ENCODE measurements at places on chromosomes 1 and 21. TPM values are rescaled to one million over a fixed set of nuclear protein-coding genes. Genes with fewer than 3 reads are reported as not detected.

DNA sequence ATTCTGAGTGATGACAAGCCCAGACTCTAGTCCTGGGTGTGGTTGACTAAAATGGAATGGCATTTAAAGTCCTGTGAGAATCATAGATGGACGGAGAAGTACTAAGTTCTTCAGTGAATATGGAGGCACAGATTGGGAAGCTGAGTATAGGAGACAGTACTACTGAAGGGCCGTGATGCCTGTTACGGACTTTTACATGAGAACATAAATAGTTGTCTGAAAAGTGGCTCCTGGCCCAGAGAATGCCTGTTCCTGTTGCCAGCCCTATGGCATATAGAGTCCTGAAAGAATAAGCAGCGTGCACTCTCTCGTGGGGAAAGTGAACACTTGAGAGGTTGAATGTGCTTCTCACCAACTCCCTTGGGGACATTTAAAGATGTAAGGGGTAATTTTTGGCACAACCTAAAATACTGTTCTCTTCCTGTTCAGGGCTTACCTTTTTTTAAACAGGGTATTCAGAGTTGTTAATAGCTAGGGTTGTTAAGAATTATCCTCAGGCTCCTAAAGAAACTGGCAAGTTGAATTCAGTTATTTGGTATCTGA lies 20.4 kb downstream of the CCT8 start:
- no peak overlapping the region for H3K4me3 ChIP-seq
- H3K27me3 ChIP-seq = no peaks in the 10 kb centered on the region
- peaks cover 100% of the 10 kb centered on the region for H3K36me3 ChIP-seq
- no peaks in the 10 kb centered on the region for H3K4me1 ChIP-seq
- H3K27ac ChIP-seq = no peak overlapping the region

GRCh38 chr21:36694031-36694515 lies 4.8 kb upstream of the SIM2 start:
- peaks cover 38% of the 10 kb centered on the region for H3K4me1 ChIP-seq
- H3K27ac ChIP-seq = no peak overlapping the region
- H3K27me3 ChIP-seq = peaks cover 100% of the 10 kb centered on the region

The CENPL gene
- total RNA-seq = 6.9 TPM

The IVL gene
- 0.24 TPM for total RNA-seq

GRCh38 chr21:36235058-36235582 lies 78.5 kb downstream of the DOP1B start:
- no peak overlapping the region for H3K27ac ChIP-seq
- H3K36me3 ChIP-seq = peaks cover 53% of the 10 kb centered on the region
- no peaks in the 10 kb centered on the region for H3K27me3 ChIP-seq
- peaks cover 16% of the 10 kb centered on the region for H3K4me1 ChIP-seq
- H3K4me3 ChIP-seq = no peak overlapping the region

- H3K4me3 ChIP-seq = peak overlapping the region; percentile 83
- H3K27ac ChIP-seq = peak overlapping the region; percentile 87
- H3K4me1 ChIP-seq = peaks cover 11% of the 10 kb centered on the region
- no peaks in the 10 kb centered on the region for H3K27me3 ChIP-seq
- DNase-seq = peak; percentile 56
Measured at GRCh38 chr21:33587792-33588484, 546 bp downstream of the DONSON start.

DNA sequence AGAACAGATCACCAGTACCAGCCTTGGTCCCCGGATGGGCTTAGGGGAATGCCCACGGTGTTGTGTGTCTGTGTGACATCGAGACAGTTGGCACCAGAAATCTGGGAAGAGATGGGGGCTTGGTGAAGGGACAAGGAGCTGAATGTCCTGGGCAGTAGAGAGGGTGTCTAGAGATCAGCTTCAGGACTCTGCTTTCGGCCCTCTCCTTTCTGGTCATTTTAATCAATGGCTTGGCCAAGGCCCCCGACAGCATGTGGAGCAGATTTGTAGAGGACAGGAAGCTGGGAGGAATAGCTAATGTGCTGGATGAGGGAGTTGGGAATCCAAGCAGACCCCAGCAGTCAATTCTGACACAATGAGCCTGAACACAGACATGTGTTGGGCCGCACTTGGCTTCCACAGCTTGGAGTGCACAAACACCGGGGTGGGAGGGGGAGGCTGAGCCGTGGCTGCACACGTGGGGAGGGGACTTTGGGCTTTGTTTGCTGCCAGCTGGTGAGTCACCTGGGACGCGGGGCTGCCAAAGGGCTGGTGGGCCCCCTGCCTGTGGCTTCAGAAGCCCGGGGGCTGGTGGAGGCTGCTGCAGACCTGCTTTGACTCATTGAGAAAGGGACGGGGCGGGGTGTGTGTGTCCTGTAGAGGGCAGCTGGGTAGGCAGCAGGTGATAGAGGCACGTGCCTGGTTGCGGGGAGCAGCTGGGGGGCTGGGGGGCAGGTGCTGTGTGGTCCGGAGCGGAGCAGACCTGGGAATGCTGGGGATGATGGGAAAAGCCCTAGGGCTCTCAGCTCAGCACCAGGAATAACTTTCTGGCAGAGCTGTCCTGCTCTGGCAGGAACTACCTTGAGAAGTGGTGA lies 20.9 kb downstream of the SLC1A7 start:
- no peak for DNase-seq
- H3K36me3 ChIP-seq = no peaks in the 10 kb centered on the region
- H3K4me3 ChIP-seq = no peak overlapping the region
- no peak overlapping the region for H3K27ac ChIP-seq

The CNKSR1 gene
- total RNA-seq = 25.0 TPM

DNA sequence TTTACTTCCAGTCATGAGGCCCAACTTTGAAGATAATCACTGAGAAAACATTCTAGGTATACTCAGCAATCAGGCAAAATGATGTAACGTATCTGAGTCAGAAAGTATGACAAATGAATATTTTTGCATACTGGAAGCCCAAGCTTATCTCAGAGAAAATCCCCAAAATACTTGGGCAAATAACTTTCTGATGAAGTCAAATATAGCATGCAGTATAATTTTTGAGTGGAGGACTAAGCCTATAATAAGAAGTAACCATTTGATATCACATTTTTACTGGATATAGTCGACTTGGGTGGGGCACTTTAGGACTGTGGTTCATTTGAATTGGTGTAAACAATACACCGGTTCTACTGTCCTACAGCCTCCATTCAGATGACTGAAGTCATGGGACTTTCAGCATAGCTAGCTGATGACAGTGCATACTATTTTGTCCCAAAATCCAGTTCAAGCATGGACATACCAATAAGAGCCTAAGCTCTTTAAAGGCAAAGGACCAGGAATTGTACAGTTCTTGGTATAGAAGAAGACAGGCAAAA lies 2.3 kb upstream of the GADD45A start:
- peaks cover 3% of the 10 kb centered on the region for H3K36me3 ChIP-seq
- no peaks in the 10 kb centered on the region for H3K27me3 ChIP-seq
- H3K27ac ChIP-seq = no peak overlapping the region
- no peak overlapping the region for H3K4me3 ChIP-seq

The AMPD1 gene
- total RNA-seq = 0.21 TPM

DNA sequence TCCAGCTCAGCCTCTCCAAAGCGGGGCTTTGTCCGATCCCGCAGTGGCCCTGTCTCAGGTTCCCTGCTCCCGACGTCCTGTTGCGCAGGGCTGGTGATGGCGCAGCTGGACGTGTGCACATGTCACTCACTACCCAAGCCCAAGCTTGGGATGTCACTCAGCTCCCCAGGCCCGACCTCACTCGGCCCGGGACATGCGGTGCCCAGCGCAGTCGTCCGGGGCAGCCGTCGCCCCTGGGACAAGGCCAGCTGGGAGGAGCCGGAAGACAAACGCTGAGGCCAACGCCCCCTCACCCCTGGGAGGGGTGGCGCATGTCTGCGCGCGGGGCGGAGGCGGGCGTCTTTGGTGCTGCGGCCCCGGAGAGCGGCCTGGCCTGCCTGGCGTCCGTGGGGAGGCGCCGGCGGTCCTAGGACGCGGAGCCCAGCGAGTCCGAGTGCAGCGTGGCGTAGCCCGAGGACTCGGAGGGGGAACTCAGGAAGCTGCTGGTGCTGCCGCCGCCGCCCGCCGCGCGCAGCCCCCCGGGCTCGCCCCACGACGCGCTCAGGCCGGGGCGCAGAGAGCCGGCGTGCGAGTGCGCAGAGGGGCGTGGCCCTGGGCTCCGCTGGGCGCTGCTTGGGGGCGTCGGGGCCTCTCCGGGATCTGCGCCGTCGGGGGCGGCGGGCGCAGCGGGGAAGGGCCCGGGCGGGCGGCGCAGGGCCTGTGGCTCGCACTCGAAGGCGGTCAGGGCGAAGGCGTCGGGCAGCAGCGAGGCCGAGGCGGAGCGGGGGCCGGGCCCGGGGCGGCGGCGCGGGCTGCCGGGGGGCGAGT lies 5.2 kb downstream of the HES3 start:
- H3K27me3 ChIP-seq = peaks cover 67% of the 10 kb centered on the region
- DNase-seq = no peak
- peaks cover 22% of the 10 kb centered on the region for H3K4me1 ChIP-seq
- peaks cover 4% of the 10 kb centered on the region for H3K36me3 ChIP-seq

GRCh38 chr1:200923601-200924000 lies 28.9 kb downstream of the INAVA start:
- H3K27ac ChIP-seq = no peak overlapping the region
- no peaks in the 10 kb centered on the region for H3K4me1 ChIP-seq
- no peak overlapping the region for H3K4me3 ChIP-seq

The AMY1B gene
- total RNA-seq = 5.8 TPM

The VPS72 gene
- total RNA-seq = 45.3 TPM

DNA sequence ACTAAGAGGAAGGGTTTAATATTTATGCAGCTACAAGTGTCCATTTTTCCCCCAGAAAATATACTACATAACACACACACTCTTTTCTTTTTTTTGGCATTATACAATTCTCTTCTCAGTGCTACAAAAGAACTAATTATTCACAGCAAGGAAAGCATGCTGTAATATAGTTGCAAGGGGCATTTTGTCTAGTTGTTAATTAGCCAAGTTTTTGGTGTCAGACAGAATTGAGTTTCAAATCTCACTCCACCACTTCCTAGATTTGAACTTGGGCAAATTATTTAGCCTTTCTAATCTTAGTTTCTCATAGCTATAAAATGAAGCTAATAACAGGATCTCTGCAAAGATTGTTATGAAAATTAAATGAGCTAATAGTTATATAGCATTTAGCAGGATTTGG lies 60.0 kb upstream of the VTCN1 start:
- H3K36me3 ChIP-seq = no peaks in the 10 kb centered on the region
- peaks cover 18% of the 10 kb centered on the region for H3K4me1 ChIP-seq
- H3K27me3 ChIP-seq = no peaks in the 10 kb centered on the region
- H3K4me3 ChIP-seq = no peak overlapping the region

The MIXL1 gene
- 0.38 TPM for total RNA-seq

The ATP6V0B gene
- 205 TPM for total RNA-seq

The OLFML2B gene
- 19.1 TPM for total RNA-seq

The CHRM3 gene
- total RNA-seq = 6.0 TPM

The TTLL10 gene
- total RNA-seq = 6.6 TPM

DNA sequence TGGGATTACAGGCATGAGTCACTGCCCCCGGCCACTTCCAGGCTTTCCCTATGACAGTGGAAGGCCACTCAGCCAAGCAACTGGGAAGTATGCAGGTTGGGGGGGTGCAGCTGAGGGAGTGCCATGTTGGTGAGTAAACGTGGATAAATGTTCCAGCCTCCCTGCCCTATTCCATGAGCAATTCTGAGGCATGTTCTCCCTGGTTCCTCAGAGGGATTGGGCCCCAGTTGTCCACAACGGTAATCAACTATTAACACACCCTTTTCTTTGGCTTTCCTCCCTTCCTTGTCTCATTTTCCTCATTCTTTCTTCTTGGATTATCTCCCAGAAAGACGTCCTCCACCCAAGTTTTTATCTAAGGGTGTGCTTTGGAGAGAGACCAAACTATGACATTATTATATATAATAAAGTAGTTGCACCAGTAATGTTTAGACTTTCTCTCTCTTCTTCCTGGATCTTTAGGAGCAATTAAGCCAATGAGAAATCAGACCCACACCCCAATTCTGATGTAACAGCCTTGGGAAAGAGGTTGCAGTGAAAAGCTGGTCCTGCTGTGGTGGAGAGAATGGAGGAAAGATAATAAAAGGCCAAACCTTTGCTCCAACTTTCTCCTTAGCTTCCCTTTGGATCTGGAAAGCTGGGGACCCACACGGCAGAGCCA lies 6.8 kb upstream of the SLAMF9 start:
- H3K4me1 ChIP-seq = no peaks in the 10 kb centered on the region
- H3K27ac ChIP-seq = no peak overlapping the region
- no peaks in the 10 kb centered on the region for H3K27me3 ChIP-seq
- no peak overlapping the region for H3K4me3 ChIP-seq
- DNase-seq = no peak

GRCh38 chr1:11417162-11417561 lies 61.8 kb upstream of the DISP3 start:
- no peak for DNase-seq
- peaks cover 23% of the 10 kb centered on the region for H3K27me3 ChIP-seq
- no peak overlapping the region for H3K27ac ChIP-seq
- H3K36me3 ChIP-seq = no peaks in the 10 kb centered on the region
- no peak overlapping the region for H3K4me3 ChIP-seq
- no peaks in the 10 kb centered on the region for H3K4me1 ChIP-seq

- H3K27ac ChIP-seq = no peak overlapping the region
- H3K4me3 ChIP-seq = no peak overlapping the region
- H3K36me3 ChIP-seq = no peaks in the 10 kb centered on the region
- DNase-seq = no peak
- no peaks in the 10 kb centered on the region for H3K27me3 ChIP-seq
Measured at GRCh38 chr1:238360474-238360873, 469.8 kb upstream of the ZP4 start.

DNA sequence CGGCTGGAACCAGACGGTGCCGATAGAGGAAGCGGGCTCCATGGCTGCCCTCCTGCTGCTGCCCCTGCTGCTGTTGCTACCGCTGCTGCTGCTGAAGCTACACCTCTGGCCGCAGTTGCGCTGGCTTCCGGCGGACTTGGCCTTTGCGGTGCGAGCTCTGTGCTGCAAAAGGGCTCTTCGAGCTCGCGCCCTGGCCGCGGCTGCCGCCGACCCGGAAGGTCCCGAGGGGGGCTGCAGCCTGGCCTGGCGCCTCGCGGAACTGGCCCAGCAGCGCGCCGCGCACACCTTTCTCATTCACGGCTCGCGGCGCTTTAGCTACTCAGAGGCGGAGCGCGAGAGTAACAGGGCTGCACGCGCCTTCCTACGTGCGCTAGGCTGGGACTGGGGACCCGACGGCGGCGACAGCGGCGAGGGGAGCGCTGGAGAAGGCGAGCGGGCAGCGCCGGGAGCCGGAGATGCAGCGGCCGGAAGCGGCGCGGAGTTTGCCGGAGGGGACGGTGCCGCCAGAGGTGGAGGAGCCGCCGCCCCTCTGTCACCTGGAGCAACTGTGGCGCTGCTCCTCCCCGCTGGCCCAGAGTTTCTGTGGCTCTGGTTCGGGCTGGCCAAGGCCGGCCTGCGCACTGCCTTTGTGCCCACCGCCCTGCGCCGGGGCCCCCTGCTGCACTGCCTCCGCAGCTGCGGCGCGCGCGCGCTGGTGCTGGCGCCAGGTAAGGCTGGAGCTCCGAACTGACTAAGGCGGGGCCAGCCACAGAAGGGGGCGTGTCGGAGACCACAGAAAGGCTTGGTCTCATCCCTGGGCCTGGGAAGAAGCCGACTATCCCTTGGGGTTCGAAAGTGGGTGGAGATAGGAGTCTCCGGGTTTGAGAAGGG lies 486 bp downstream of the SLC27A3 start:
- H3K36me3 ChIP-seq = peaks cover 35% of the 10 kb centered on the region
- H3K27me3 ChIP-seq = no peaks in the 10 kb centered on the region
- DNase-seq = peak; percentile 89
- peaks cover 84% of the 10 kb centered on the region for H3K4me1 ChIP-seq
- H3K27ac ChIP-seq = peak overlapping the region; percentile 89

The ELF3 gene
- total RNA-seq = 74.1 TPM

Measured in lower lobe of right lung (tissue), 2 donors.